ENCODE measurements at places on chromosomes 11 and 22.

GRCh38 chr11:85307366-85307765 lies 319.8 kb downstream of the DLG2 start:
- DNase-seq = no peak

DNA sequence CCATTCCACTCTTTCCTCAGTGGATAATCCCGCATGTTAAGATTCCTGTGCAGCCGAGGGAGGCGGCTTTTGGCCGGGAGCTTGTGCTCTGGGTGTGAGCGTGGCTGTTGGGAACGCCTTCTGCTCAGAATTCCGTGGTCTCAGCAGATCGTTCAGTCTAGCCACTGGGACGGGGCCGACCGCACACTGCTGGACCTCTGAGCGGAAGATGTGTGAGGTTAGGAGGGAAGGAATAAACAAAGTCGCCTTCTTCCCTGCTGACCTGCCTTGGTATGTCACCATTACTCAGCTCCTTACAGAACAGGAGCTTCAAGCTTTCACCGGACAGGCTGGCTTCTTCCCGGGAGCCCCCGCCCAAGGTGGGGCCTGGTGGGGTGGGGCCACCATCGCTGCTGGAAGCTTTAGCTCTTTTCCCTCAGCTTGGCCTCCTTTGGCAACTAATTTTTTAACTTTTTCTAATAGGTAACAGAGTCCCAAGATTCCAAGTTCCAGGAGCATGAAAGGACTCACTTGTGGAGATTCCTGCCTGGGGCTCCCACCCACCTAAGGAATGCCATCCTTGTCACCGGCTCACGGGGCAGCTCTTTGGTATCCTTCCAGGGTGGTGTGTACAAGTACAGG lies 22.5 kb upstream of the SEPTIN5 start:
- DNase-seq = no peak

- DNase-seq = no peak
Measured at GRCh38 chr22:31055635-31056159, 25.4 kb upstream of the SMTN start.

GRCh38 chr11:121575250-121575962 lies 122.6 kb upstream of the SORL1-AS1 start:
- no peak for DNase-seq

Data from stimulated activated CD8-positive, alpha-beta memory T cell treated with anti-CD3 and anti-CD28 coated beads, Interleukin-15, amount 100 ng/mL, for 4 hours (primary cell).